Astrocyte (in vitro differentiated cells and primary cell): ENCODE measurements at places on chromosomes 6 and 20. TPM values are rescaled to one million over a fixed set of nuclear protein-coding genes. Genes with fewer than 3 reads are reported as not detected.

The ASF1A gene
- total RNA-seq, result 35.7 and 36.4 TPM in 2 replicates

The CENPQ gene
- total RNA-seq, result 3.4 and 4.1 TPM in 2 replicates

DNA sequence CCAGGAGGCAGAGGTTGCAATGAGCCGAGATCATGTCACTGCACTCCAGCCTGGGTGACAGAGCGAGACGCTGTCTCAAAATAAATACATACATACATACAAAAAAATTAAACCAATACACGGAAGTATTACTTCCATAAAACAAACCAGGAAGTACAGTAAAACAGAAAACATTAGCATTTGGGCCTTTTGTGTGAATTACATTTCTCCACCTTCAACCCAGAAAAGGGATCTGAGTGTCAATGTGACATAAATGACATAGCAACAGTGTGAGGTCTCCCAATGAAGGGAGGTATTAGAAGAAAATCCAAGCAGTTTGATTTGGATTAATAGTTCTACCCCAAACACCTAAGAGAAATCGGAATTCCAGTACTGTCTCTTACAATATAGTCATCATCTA, 10.1 kb downstream of the CSNK2A1 start:
- no peak overlapping the region for H3K4me3 ChIP-seq
- H3K27me3 ChIP-seq, result no peaks in the 10 kb centered on the region
- no peak overlapping the region for H3K27ac ChIP-seq
- no peaks in the 10 kb centered on the region for H3K36me3 ChIP-seq
- H3K4me1 ChIP-seq, result peaks cover 13% of the 10 kb centered on the region

The FAM83C gene
- not detected in 2 replicates for total RNA-seq

- peaks cover 9% of the 10 kb centered on the region for H3K4me1 ChIP-seq
- H3K36me3 ChIP-seq, result no peaks in the 10 kb centered on the region
- no peak overlapping the region for H3K4me3 ChIP-seq
- no peak overlapping the region for H3K27ac ChIP-seq
Observed at GRCh38 chr6:106069478-106069877, 16.7 kb upstream of the PRDM1 start.

The BPIFB2 gene
- not detected in 2 replicates for total RNA-seq

- H3K4me1 ChIP-seq, result peaks cover 14% of the 10 kb centered on the region
- H3K27ac ChIP-seq, result no peak overlapping the region
- no peak overlapping the region for H3K4me3 ChIP-seq
- peaks cover 12% of the 10 kb centered on the region for H3K27me3 ChIP-seq
- DNase-seq, result peak; percentile 34
Observed at GRCh38 chr6:114339706-114340105, 3.1 kb downstream of the HS3ST5 start.

GRCh38 chr6:122650403-122650802, 40.2 kb downstream of the PKIB start:
- no peak for DNase-seq
- no peaks in the 10 kb centered on the region for H3K27me3 ChIP-seq
- no peaks in the 10 kb centered on the region for H3K36me3 ChIP-seq
- peaks cover 35% of the 10 kb centered on the region for H3K4me1 ChIP-seq

The SLC22A16 gene
- not detected in 2 replicates for total RNA-seq

The NOTCH4 gene
- 0.57 and 0.60 TPM in 2 replicates for total RNA-seq

GRCh38 chr6:134457941-134458340, 140.0 kb upstream of the SGK1 start:
- H3K36me3 ChIP-seq, result no peaks in the 10 kb centered on the region
- no peak overlapping the region for H3K27ac ChIP-seq
- H3K4me1 ChIP-seq, result peaks cover 11% of the 10 kb centered on the region
- H3K27me3 ChIP-seq, result no peaks in the 10 kb centered on the region

DNA sequence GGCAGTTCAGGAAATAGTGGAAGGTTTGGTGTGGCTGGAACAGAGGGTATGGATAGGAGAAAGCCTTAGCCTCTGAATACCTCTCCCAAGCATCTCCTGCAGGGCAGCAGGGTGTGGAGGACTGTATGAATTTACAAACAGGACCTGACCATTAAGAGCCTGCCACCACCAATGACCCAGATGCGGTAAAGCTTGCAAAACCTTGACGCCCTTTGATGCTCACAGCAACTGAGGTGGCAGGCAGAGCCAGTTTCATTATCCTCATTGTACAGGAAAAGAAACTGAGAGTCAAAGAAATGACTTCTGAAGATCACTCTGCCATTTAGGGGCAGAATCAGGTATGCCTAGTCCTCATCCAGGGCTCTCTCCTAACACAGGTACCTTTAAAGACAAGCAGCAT, 2.4 kb downstream of the HM13 start:
- H3K36me3 ChIP-seq, result peaks cover 13% of the 10 kb centered on the region
- peaks cover 21% of the 10 kb centered on the region for H3K4me1 ChIP-seq
- DNase-seq, result no peak
- no peak overlapping the region for H3K4me3 ChIP-seq
- no peak overlapping the region for H3K27ac ChIP-seq

DNA sequence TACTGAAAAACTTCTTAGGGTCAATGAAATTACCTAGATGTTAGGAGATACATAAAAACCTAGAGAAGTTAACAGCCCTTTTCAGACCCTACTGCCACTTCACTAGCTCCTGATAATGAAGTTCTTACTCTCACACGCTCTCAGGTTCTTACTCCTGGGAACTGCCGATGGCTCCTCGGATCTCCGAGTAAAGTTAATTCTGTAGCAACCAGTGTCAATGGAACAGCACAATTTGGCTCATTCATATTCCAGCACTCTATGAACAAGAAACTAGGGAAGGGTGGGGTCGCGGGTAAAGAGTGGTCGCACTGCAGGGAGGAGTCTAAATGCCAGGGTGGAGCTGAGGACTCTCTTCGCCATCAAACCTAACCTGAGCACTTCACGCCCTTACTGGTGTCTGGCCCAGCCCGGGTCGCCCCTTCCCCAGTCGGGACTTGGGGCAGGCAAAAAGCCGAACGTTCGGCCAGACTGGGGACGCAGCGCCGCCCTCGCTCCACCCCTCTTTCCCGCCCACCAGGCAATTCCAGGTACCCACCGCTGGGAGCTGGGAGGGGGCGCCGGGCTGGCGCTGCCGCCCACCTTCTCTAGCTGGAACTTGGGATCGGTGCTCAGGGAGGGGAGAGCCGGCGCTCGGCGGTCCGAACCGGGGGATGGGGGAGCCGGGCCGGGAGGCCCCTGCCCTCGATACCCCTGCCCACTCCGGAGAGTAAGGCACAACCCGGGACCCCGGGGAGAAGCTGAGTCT, 744 bp downstream of the RAB23 start:
- no peaks in the 10 kb centered on the region for H3K36me3 ChIP-seq
- peaks cover 16% of the 10 kb centered on the region for H3K4me1 ChIP-seq
- DNase-seq, result peak; percentile 46
- H3K27me3 ChIP-seq, result no peaks in the 10 kb centered on the region

DNA sequence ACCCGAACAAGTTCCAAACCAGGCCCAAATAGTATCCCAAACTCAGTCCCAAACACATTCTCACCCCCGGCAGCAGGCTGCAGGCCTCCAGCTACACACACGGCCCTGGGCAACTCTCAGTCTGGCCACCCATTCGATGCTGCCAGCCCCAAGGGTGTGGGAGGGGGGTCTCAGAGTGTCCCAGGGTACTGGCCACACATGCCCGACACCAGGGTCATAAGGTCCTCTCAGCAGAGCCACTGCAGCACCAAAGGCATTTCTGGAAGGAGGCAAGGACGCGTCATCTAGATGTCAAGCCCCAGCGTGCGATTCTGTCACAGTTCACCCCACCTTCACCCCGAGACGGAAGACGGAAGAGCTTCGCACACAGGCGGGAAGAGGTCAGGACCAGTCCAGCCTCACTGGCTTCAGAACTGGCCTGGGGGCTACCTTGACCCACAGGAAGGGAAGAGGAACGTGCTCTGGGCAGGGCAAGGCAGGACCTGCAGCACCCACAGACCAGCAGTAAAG, 9.5 kb downstream of the MYL9 start:
- no peak overlapping the region for H3K27ac ChIP-seq
- DNase-seq, result no peak
- H3K4me3 ChIP-seq, result no peak overlapping the region

DNA sequence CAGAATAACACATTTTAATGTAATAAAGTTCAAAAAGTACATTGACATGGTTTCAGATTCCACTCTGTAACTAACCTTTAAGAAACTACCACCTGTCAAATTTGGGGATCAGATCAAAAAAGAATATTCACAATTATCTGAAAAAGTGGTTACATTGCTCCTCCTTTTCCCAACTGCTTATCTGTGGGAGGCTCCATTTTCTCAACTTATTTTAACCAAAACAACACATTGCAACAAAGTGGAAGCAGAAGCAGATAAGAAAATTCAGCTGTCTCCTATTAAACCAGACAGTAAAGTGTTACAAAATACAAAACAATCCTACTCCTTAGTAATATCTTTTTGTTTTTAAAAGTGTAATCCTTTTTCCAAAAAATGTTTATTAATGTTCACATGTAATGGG, 61.4 kb downstream of the PDSS2 start:
- no peaks in the 10 kb centered on the region for H3K36me3 ChIP-seq
- no peaks in the 10 kb centered on the region for H3K4me1 ChIP-seq
- no peak overlapping the region for H3K4me3 ChIP-seq
- DNase-seq, result no peak
- H3K27me3 ChIP-seq, result no peaks in the 10 kb centered on the region

DNA sequence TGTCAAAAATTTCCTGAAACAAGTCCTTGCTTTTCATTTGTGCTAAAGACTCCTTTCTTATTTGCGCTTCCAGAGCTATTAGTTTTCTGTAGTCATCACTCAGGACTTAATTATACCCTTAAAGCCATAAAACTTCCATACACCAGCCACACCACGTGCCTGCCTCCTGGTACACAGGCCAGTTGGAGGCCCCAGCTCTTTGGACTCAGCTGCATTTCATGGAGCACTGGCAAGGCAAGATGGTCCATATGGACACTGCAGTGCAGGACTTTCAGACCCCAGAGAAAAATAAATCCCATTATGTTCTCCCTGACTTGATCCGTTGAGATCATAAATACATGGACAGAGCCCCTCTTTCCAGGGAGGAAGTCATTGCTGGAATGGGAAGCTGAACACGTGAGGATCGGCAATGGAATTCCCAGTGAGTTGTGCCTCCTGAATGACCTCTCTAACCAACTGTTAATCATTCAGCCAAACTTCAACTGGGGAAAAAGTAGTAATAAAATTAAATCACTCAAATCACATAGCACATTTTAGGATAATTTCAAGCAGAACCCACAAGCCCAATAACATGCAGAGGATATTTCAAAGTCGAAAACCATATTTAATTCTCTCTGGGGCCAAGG, 173.1 kb downstream of the HACE1 start:
- H3K4me3 ChIP-seq, result no peak overlapping the region
- H3K27me3 ChIP-seq, result no peaks in the 10 kb centered on the region
- no peaks in the 10 kb centered on the region for H3K36me3 ChIP-seq
- peaks cover 8% of the 10 kb centered on the region for H3K4me1 ChIP-seq
- H3K27ac ChIP-seq, result no peak overlapping the region

DNA sequence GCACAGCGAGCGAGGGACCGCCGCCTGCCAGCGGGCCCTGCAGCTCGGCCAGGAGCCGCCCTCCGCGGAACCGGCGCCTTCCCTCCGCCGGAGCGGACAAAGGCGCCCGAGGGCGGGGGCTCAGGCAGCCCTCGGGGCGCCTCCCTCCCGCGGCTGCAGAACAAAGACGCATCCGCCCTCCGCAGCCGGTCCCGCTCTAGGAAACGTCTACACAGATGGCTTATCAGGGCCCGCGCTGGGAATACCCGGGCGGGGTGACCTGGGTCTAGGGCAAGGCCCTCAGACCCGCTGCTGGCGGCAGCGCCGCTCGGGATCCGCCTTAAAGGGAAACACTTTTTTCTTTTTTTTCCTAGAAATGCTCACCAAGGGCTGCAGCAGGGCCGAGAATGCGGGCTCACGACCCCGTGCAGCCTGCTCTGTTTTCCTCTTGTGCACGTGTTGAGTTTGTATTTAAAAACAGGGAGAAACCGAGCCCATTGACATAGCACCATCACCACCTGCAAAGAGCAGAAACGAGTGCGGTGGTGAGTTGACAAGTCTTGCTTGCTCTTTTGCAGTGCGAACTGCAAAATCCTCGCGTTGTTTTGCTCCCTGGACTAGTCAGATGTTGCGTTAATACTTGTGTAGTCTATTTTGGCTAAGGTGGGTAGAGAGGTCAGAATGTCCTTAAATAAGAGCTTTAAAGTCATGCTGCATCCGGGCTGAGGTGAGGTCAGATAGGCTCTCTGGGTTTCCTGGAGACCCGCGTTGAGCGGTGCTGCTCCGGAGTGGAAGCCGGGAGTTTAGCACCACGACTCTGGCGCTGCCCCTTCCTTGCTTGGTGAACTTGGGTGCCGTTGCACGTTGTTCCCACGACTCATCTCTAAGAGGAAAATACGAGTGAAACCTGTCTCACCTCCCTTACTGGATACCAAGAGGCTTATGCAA, 1.1 kb upstream of the RPS6KA2 start:
- peak overlapping the region; percentile 74 for H3K4me3 ChIP-seq
- no peaks in the 10 kb centered on the region for H3K27me3 ChIP-seq
- H3K36me3 ChIP-seq, result no peaks in the 10 kb centered on the region
- peaks cover 39% of the 10 kb centered on the region for H3K4me1 ChIP-seq

The GSTA2 gene
- total RNA-seq, result not detected in 2 replicates

The BRD2 gene
- total RNA-seq, result 213 and 234 TPM in 2 replicates

The ERVFRD-1 gene
- total RNA-seq, result not detected in 2 replicates

DNA sequence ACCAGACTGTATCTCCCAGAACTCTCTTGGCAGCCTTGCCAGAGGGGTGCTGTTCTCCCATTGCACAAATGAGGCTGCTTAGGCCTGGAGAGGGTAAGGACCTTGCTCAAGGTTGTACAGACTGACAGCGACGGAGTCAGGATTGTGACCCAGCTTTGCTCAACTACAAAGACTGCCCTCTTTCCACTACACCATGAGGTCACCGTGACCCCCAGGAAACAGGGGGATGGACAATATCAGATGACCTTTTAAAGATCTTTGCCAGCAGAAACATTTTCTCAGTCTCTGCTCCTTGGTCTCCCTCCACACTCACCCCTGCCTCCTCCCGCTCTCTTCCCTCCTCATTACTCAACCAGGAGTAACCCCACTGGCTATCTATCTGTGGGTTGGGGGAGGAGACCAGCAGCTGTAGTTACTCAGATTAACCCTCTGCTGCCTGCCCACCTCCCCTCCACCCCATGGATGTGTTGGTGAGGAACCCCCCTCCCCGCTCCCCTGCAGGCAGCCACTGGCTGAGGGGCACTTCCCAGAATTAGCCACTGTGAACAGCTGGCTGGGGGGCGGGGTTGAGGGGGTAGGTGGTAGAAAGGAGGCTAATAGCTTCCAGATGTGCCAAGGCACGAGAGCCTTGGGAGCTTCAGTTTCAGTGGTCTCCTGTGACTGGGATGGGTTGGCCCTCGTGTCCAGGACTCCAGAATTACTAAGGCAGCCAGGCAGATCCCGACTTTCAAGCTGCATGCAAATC, 26.9 kb upstream of the MRPS18A start:
- H3K4me1 ChIP-seq, result peaks cover 7% of the 10 kb centered on the region
- no peak overlapping the region for H3K27ac ChIP-seq
- H3K27me3 ChIP-seq, result peaks cover 16% of the 10 kb centered on the region
- peak; percentile 35 for DNase-seq

DNA sequence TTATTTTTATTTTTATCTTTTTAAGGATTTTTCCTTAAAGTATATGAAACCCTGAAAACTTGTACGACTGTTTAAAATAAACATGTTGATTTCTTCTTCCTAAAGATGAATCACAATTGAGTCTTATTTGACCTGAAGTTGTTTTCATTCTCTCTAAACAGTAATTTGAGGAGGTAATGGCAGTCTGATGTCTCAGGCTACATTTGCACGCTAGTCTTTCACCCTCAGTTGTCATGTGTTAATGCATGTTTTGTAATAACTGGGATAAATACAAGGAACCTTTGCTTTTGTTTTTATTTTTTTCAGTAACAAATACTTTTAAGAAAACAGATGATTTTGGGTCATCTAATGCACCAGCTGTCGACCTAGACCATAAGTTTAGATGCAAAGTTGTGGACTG, 55.2 kb downstream of the SCAND1 start:
- no peaks in the 10 kb centered on the region for H3K36me3 ChIP-seq
- no peaks in the 10 kb centered on the region for H3K27me3 ChIP-seq
- peaks cover 12% of the 10 kb centered on the region for H3K4me1 ChIP-seq
- no peak overlapping the region for H3K4me3 ChIP-seq

The TULP1 gene
- not detected in 2 replicates for total RNA-seq

The ZNF311 gene
- total RNA-seq, result 1.2 and 1.7 TPM in 2 replicates
